ENCODE measurements at places on chromosomes 7 and 10. TPM values are rescaled to one million over a fixed set of nuclear protein-coding genes. Genes with fewer than 3 reads are reported as not detected.

- H3K27me3 ChIP-seq, result peaks cover 4% of the 10 kb centered on the region
- peaks cover 2% of the 10 kb centered on the region for H3K36me3 ChIP-seq
- H3K27ac ChIP-seq, result no peak overlapping the region
- H3K4me1 ChIP-seq, result no peaks in the 10 kb centered on the region
- no peak for DNase-seq
Observed at GRCh38 chr7:67573639-67574038, 577.0 kb downstream of the TYW1 start.

DNA sequence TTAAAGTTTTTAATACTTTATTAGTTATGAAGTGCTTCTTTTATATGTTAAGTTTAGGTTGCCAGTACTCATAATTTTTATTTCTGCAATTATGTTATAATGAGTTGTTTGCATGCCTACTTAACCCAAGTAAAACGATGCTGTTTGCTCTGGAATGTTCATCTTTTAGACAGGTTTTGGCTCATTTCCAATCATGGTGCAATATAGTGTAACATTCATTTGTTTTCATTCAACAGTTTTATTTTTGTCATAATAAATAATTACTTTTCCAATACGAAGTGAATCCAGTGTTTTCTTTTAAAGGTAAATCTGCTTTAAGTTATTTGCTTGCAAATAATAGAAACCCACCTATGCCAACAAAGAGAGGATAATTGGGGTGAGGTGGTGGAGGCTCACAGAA is 22.1 kb downstream of the ARL5B start:
- peaks cover 8% of the 10 kb centered on the region for H3K36me3 ChIP-seq
- H3K27ac ChIP-seq, result no peak overlapping the region
- no peak overlapping the region for H3K4me3 ChIP-seq
- no peak for DNase-seq

DNA sequence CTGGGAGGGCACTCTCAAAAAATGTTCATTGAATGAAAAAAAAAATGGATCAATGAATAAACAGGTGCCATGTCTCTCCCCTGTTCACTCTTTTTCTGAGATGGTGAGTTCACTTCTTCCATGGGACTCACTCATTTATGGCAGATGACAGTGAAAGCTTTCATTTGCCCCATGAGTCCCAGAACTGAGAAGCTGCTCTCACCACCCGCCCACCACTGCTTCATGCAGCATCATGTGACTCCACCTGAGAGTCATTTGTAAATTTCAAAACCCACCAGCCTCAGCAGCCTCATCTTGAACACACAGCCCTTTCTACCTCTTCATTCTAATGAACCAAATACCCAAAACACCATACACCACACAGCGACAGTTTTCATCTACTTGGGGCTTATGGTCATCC is 64.9 kb downstream of the SCRN1 start:
- H3K27ac ChIP-seq, result no peak overlapping the region
- no peak for DNase-seq

DNA sequence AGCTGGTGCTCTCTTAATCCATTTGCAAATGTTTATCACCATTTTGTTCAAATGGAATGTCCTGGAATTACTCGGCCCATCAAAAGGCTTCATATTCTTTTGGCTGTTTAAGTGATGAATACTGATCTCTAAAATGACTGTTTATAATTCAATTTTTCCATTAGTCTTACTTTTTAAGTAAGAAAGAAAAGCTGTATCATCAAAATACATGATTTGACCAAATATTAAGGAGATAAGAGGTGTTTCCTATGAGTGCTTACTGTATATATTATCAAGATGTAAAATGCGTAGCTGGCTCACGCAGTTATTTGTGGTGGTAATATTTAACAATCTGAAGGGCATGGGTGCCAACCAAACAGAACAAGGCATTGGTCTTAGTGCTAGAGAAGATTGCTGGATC is 51.2 kb downstream of the OTUD1 start:
- no peak for DNase-seq
- H3K27ac ChIP-seq, result no peak overlapping the region
- no peaks in the 10 kb centered on the region for H3K4me1 ChIP-seq
- H3K4me3 ChIP-seq, result no peak overlapping the region
- peaks cover 7% of the 10 kb centered on the region for H3K27me3 ChIP-seq

- no peak overlapping the region for H3K4me3 ChIP-seq
- H3K36me3 ChIP-seq, result peaks cover 2% of the 10 kb centered on the region
- H3K4me1 ChIP-seq, result no peaks in the 10 kb centered on the region
- H3K27ac ChIP-seq, result no peak overlapping the region
Observed at GRCh38 chr7:64192148-64192704, 14.8 kb upstream of the ZNF735 start.

- no peak overlapping the region for H3K4me3 ChIP-seq
- no peaks in the 10 kb centered on the region for H3K27me3 ChIP-seq
- H3K36me3 ChIP-seq, result no peaks in the 10 kb centered on the region
Observed at GRCh38 chr7:137606061-137606674, 240.6 kb downstream of the DGKI start.

DNA sequence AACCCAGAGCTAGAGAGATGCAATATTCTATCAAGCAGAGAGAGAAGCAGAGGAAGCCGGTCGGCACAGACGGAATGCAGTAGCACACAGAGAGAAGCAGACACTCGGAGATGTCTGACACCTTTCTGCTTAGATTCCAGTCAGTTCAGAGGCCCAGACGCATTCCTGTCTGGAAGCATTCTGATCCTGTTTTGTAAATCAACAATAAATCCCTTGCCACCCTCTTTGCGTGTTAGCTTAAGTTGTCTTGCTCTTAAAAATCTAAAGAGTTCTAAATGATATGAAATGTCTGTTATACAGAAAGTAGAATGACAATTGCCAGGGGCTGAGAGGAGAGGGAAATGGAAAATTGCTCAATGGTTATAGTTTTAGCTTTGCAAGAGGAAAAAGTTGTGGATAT is 27.4 kb upstream of the ATRNL1 start:
- H3K4me3 ChIP-seq, result no peak overlapping the region
- H3K36me3 ChIP-seq, result no peaks in the 10 kb centered on the region
- no peaks in the 10 kb centered on the region for H3K27me3 ChIP-seq
- no peak overlapping the region for H3K27ac ChIP-seq
- H3K4me1 ChIP-seq, result no peaks in the 10 kb centered on the region

GRCh38 chr7:116095396-116095795 is 64.8 kb upstream of the TFEC start:
- no peaks in the 10 kb centered on the region for H3K36me3 ChIP-seq
- H3K4me1 ChIP-seq, result peaks cover 5% of the 10 kb centered on the region

GRCh38 chr7:22317632-22318031 is 39.3 kb downstream of the RAPGEF5 start:
- DNase-seq, result no peak
- no peak overlapping the region for H3K27ac ChIP-seq
- no peak overlapping the region for H3K4me3 ChIP-seq
- H3K4me1 ChIP-seq, result no peaks in the 10 kb centered on the region
- no peaks in the 10 kb centered on the region for H3K27me3 ChIP-seq

GRCh38 chr10:31697271-31698180 is 231.1 kb downstream of the ARHGAP12 start:
- peaks cover 18% of the 10 kb centered on the region for H3K36me3 ChIP-seq
- H3K4me3 ChIP-seq, result peak overlapping the region; percentile 45
- H3K27ac ChIP-seq, result peak overlapping the region; percentile 96
- peaks cover 70% of the 10 kb centered on the region for H3K4me1 ChIP-seq

- H3K27me3 ChIP-seq, result no peaks in the 10 kb centered on the region
- H3K36me3 ChIP-seq, result no peaks in the 10 kb centered on the region
- no peak overlapping the region for H3K4me3 ChIP-seq
- H3K4me1 ChIP-seq, result peaks cover 10% of the 10 kb centered on the region
- H3K27ac ChIP-seq, result no peak overlapping the region
- DNase-seq, result no peak
Observed at GRCh38 chr7:25429731-25430130, 201.4 kb upstream of the NPVF start.

- H3K4me1 ChIP-seq, result no peaks in the 10 kb centered on the region
- H3K36me3 ChIP-seq, result no peaks in the 10 kb centered on the region
- H3K27ac ChIP-seq, result no peak overlapping the region
- DNase-seq, result no peak
Observed at GRCh38 chr7:140439359-140439758, 35.5 kb downstream of the RAB19 start.

DNA sequence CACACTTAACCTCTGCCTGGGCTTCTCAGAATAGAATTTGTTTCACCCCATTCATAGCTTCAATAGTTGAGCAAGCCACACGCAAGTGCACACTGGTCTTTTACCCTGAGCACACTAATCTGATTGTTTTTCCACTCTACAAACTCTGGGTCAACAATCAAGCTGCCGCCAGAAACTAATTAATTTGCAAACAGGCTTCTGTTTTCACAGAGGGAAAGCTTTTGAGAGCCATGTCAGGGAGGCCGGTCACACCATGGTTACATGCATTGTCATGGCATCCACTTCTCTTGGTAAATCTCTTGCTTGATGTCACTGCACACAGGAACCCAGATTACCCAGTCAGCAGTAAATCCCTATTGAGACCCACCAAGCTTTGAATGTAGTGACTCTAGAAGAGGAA is 154.2 kb downstream of the SEMA3A start:
- H3K27me3 ChIP-seq, result no peaks in the 10 kb centered on the region
- DNase-seq, result peak; percentile 28
- H3K4me1 ChIP-seq, result peaks cover 53% of the 10 kb centered on the region
- peak overlapping the region; percentile 44 for H3K27ac ChIP-seq
- peak overlapping the region; percentile 54 for H3K4me3 ChIP-seq

GRCh38 chr7:83441-83840 is 108.9 kb upstream of the FAM20C start:
- no peak for DNase-seq
- H3K27ac ChIP-seq, result no peak overlapping the region
- H3K36me3 ChIP-seq, result no peaks in the 10 kb centered on the region
- peaks cover 23% of the 10 kb centered on the region for H3K4me1 ChIP-seq
- no peak overlapping the region for H3K4me3 ChIP-seq
- H3K27me3 ChIP-seq, result no peaks in the 10 kb centered on the region

DNA sequence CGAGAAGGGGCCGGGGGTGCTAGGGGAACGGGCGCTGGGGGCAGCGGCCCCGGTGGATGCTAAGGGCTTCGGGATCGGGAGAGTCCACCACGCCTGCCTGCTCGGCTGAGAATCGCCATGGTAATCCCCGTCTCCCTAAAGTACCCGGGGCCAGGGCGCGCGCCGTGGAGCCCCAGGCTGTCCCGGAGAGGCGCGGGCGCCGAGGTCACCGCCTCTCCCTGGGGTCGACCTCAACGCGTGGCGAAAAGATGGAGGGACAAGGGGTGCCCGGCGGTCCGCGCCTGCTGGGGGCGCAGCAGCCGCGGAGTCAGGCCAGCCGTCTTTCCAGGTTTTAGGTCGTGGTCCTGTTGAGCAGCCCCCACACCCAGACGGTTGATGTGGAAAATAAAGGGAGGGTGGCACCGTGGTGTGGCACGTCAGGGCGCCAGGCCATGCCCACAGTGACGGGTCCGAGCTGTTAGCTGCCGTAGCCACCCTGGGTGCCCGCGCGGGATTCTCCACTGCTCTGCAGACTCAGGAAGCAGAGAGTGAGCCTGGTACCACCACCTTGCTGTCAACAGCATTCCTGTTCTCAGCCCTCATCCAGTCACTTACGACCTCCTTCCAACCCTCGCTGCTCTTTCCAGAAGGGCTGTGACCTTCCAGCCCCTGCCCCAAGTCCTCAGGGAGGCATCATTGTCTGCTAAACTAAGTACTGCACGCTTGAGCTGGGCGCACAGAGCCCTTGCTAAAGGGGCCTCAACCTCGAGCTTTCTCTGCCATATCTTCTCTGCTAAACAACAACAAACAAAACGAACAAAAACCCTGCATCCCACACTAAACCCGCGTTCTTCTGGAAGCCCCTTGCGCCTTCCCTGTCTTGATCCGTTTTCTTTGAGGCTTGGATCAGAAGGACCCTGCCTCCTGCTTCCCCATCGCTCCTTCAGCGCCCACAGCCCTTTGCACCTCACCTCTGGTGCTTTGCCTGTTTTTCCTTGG is 666 bp downstream of the SMKR1 start:
- H3K27me3 ChIP-seq, result peaks cover 15% of the 10 kb centered on the region
- peak overlapping the region; percentile 88 for H3K4me3 ChIP-seq

GRCh38 chr10:132908621-132909295 is 33.6 kb downstream of the CFAP46 start:
- no peak overlapping the region for H3K27ac ChIP-seq
- H3K4me1 ChIP-seq, result no peaks in the 10 kb centered on the region
- no peak for DNase-seq
- H3K4me3 ChIP-seq, result no peak overlapping the region
- H3K36me3 ChIP-seq, result no peaks in the 10 kb centered on the region

DNA sequence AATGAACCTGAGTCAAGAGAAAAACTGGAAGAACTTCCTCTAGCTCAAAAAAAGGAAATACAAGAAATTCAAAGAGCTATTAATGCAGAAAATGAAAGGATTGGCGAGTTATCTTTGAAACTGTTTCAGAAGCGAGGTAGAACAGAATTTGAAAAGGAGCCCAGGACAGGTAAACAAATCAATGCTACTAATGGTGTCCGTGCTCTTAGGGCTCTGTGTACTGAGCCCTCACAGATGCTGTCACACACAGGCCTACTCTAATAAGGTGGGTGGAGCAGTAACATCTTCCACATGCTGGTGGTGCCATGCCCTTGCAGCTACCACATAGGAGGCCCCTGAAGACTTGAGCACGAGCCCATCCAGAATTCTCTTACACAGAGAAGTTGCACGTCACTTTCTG is 46.1 kb downstream of the DYNC2I1 start:
- H3K4me3 ChIP-seq, result no peak overlapping the region
- no peaks in the 10 kb centered on the region for H3K27me3 ChIP-seq
- no peak for DNase-seq
- H3K4me1 ChIP-seq, result no peaks in the 10 kb centered on the region
- H3K27ac ChIP-seq, result no peak overlapping the region

DNA sequence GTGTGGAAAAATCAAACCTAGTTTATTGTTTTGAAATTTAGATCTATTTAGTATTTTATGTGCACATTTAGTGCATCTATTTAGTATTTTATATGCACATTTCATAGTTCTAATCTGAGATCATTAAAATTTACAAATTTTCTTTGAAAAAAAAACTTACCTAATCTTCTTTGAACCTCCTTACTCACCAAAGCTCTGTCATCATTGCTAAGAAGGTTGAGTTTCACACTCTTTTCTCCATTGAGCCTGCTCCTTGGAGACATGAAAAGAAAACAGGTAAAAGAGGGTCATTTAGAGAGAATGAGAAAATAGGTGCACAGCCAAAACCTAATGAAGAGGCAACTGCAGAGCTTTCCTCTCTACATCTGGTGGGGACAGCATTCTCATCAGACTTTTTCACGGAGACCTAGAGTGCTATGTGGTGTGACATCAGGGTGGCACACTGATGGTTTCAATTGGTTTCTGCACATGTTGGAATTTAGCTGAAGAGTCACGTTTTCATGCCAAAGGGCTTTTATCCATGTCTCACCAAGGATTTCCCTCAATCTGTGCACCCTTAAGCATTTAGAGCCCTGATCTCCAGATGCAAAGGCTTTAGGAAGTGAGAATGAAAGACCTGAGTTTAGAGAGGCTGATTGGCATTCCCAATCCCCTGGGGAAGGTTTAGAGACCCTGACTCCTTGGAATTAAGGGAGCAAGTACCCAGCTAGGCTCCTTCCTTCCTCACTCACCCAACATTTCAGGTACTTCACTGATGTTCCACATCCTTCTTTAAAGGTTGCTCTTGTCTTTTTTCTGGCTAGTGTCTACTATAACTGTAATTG is 89.2 kb upstream of the CAPZA2 start:
- no peaks in the 10 kb centered on the region for H3K36me3 ChIP-seq
- no peak overlapping the region for H3K27ac ChIP-seq
- no peaks in the 10 kb centered on the region for H3K4me1 ChIP-seq
- no peaks in the 10 kb centered on the region for H3K27me3 ChIP-seq
- H3K4me3 ChIP-seq, result no peak overlapping the region
- no peak for DNase-seq

PHYHIPL gene
- total RNA-seq, result 17.5 TPM

CALHM3 gene
- not detected for total RNA-seq

LRRN3 gene
- total RNA-seq, result 6.1 TPM

LIPN gene
- not detected for total RNA-seq

LRRC18 gene
- not detected for total RNA-seq

SPDYE11 gene
- not detected for total RNA-seq

CRPPA gene
- 4.8 TPM for total RNA-seq
